ENCODE measurements at places on chromosomes 13 and 19.

- DNase-seq = no peak
Measured at GRCh38 chr19:18377026-18377425, 8.9 kb upstream of the GDF15 start.

- DNase-seq = no peak
Measured at GRCh38 chr13:44840131-44840530, 149.1 kb downstream of the NUFIP1 start.

GRCh38 chr19:57633832-57634131, 814 bp downstream of the ZNF211 start:
- no peak for DNase-seq

- no peak for DNase-seq
Measured at GRCh38 chr19:1253514-1254080, 5.2 kb downstream of the MIDN start.

DNA sequence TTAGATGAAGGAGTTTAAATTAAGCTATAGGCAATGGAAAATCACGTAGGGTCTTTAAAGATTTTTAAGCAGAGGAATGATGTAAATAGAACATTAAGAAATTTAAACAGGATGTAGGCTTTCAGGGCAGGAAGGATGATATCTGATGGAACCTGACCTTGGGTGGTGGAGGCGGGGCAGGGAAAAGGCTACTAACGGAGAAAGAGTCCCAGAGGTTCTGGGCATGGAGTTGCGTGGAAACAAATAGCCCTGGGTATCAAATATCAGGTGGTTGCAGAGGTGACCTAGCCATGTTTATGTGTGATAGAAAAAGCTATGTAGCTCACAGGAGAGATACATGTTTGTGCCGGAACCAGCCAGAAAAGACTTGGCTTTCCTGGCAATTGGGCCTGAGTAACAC, 7.8 kb upstream of the CDK8 start:
- no peak for DNase-seq
